Islet precursor cell (in vitro differentiated cells): ENCODE measurements at places on chromosomes 7 and 10.

DNA sequence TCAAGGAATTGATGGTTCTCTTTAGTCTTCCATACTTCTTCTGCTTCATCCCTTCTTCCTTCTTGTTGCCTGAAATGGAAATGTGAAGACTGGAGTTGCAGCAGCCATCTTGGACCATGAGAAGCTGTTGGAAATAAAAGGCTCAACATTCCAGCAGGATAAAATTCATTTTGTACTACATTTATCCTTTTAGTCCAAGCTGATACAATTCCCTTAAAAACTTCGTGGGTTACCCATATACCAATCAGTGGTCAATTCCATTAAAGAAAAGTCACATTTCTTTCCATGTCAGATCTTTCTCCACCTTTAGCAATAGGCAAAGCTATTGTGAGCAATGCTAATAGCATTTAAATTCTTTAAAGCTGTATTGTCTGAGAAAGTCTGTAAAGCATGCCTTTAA, 141.3 kb upstream of the LYZL2 start:
- DNase-seq, result no peak

GRCh38 chr7:28362812-28363211, 49.5 kb upstream of the CREB5 start:
- no peak for DNase-seq

- peak; percentile 73 for DNase-seq
Observed at GRCh38 chr10:69716711-69717560, 84.8 kb upstream of the COL13A1 start.

- DNase-seq, result no peak
Observed at GRCh38 chr10:69626826-69627225, 3.2 kb upstream of the FAM241B start.

GRCh38 chr7:158847451-158847866, 8.9 kb upstream of the DYNC2I1 start:
- DNase-seq, result no peak

DNA sequence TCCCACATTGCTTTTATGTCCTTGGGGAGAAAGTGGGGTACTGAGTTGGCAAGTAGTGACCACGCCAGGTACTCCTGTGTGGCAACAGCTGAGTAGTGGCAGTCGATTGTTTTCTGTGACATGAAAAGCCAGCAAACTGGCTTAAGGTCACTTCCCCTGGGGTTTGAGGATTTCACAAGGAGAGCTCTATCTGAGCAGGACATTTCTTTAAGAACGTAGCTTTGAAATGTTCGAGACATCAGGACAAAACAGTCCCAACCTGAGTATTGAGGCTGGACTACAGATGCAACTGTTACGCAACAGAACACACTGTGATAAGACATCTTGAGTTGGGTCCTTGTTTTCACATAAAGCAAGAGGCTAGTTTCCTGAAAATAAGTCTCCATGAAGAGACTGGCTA, 146.7 kb upstream of the KLF14 start:
- no peak for DNase-seq

DNA sequence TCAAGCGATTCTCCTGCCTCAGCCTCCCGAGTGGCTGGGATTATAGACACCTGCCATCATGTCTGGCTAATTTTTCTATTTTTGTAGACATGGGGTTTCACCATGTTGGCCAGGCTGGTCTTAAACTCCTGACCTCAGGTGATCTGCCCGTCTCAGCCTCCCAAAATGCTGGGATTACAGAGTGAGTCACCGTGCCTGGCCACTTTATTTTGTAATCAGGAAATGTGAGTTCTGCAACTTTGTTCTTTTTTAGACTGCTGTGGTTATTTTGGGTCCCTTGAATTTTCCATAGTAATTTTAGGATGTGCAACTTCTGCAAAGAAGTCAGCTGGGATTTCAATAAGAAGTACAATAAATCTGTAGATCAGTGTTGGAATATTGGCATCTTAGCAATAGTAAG, 96.8 kb downstream of the CYTH3 start:
- DNase-seq, result no peak

DNA sequence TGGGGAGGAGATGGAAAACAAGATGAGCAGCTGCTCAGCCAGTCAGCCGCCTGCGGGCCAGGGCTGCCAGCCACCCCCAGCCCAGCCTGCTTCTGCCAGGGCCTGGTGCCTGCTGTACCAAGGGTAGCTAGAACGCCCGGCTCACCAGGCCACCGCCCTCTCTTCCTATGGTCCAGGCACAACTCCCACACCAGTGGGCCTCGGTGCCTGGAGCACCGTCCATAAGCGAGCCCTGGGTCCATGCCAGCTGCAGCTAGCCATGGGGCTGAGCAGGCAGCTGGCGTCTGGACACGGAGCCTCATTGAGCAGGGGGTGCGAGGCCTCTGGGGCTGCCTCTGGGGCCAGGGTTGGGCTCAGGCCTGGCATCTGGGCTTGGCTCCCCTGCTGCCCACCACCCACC, 8.5 kb upstream of the RABGEF1 start:
- DNase-seq, result no peak
